ENCODE measurements at places on chromosomes 4 and X. TPM values are rescaled to one million over a fixed set of nuclear protein-coding genes. Genes with fewer than 3 reads are reported as not detected.
A peak's percentile ranks its signal among the peaks of the same experiment; 100 is the strongest.

Gene VCX3B
- total RNA-seq = not detected

Gene DACH2
- not detected for total RNA-seq

Gene GUF1
- total RNA-seq = 12.0 TPM

Gene ARSH
- total RNA-seq = 0.23 TPM

Gene PTPN13
- 8.9 TPM for total RNA-seq

Gene CRMP1
- total RNA-seq = not detected

Gene CT45A2
- not detected for total RNA-seq

Gene TDO2
- total RNA-seq = 0.64 TPM

Gene SHROOM2
- not detected for total RNA-seq

Gene CTAG2
- total RNA-seq = not detected

- DNase-seq = no peak
These were observed 57.8 kb upstream of the NKX1-1 start for GRCh38 chr4:1463927-1464540.

DNA sequence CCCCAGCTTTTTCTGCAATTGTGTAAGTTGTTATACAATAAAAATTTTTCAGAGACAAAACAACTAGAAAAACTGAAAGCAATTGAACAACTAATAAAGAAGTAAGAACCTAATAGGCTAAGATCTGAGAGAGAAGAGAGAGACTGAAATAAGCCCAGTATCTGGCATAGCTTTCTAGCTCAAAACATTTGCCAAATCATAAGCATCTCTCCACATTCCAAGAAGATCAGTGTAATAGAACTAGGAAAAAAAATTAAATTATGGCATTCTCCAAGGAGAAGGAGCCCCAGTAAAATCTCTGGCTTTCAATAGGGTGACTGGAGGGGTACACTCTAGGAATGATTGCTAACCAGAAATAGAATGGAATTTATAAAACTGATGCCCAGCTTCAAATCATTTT, 19.0 kb upstream of the PPP3CA start:
- DNase-seq = no peak

DNA sequence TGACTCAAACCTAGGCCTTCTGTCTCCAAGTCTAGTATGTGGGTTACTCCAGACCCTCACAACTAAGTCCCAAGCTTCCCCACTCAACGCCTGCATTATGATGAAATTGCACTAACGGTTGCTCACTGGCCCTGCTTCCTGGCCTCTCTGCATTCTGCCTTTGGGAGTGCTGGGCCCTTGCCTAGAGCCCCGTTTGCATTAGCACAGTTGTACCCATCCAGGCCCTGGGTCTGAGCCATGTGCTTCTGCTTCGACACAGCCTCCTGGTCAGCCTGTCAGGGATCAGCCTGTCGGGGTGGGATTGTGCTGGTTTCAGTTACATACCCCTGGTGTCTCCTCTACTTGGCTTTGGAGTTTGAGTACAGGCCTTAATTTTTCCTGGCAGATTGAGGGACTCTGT, 58.4 kb downstream of the DCUN1D4 start:
- DNase-seq = no peak

DNA sequence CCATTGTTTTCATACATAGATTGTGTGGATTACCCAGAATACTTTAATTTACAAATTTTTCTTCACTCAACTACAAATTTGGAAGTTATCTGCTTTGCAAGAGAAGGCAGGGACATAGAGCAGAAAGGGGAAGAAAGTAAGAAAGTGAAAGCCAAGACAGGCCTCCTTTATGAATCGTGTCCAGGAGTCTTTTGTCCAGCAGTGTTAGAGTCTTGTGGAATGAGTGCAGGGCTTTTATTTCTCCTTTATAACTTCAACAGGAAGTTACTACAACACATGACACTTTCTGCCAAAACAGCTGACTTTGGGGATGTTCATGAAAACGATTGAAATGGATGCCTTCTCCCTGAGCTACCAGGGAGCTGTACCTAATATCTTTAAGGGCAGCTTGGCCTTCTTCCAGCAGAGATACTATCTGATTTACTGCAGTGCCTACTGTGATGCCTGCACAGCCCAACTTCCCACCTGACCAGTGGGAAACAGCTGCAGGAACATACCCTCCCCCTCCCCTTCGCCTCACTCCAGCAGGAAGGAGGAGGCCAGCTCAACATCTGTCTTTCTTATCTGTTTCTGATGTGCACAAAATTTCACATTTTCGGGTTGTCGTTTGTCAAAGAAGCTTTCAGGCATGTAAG, 557.7 kb upstream of the SLIT2 start:
- no peak for DNase-seq

GRCh38 chrX:24148121-24148520, 1.4 kb upstream of the ZFX start:
- no peak for DNase-seq

DNA sequence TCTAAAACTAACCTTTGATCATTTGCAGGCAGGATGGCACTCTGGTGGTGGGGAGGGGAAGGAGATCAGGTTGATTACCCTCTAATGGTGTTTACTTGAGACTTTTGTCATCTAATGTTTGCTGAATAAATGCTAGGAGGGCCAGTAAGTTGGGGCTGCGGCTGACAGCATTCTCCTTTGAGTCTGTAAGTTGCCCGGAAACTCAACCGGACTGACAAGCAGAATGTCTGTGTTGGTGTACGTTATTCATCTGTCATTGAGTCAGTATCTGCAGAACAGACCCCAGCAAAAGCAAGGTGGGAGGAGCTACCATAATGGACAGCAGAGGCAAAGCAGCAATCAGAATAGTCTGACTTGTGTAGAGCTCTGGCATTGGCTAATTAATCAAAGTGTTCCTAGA, 1210.6 kb upstream of the PABPC4L start:
- DNase-seq = no peak

DNA sequence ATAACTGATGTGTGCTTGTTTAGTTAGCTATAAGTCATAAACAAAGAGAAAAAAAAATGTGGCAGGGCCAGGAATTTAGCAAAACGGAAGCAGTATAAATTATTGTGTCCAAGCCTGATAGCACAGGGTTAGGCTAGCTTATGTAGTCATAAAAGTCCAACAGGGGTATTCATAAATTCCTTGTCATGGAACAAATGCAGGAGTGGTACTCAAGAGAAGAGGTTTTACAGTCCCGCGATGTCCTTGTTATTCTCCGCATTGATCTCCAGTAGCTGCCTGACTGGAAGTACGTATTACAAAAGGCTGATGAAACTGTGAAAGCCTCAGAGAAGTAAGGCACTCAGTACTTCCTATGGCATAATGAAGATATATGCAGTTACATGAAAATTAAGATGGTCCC, 336.9 kb upstream of the TRAM1L1 start:
- no peak for DNase-seq

- DNase-seq = peak; percentile 16
These were observed 31.1 kb upstream of the WDR17 start for GRCh38 chr4:176034499-176034898.

GRCh38 chrX:109873574-109873973, 129.3 kb upstream of the TMEM164 start:
- DNase-seq = no peak

DNA sequence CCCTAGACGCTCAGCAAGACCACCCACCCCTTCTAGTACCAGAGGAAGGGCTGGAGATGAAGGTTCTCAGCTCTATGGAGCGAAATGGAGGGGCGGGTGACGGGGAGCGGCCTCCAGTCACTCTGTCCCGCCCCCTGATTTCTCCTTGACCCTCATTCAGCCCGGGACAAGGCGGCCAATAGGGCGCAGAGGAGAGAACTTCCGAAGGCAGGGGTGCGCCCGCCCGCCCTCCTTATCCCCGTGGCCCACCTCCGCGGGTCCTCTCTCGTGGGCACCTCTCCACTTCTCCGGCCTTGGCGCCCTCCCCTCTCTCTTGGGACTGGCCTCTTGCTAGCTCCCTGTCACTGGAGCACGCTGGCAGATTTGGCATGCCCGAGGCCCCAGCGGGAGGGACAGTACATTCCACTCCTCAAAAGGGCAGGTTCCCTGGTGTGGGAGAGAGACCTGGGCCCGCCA, 1.1 kb upstream of the SEPTIN6 start:
- DNase-seq = no peak

GRCh38 chr4:87882861-87883260, 50.1 kb downstream of the MEPE start:
- DNase-seq = no peak

DNA sequence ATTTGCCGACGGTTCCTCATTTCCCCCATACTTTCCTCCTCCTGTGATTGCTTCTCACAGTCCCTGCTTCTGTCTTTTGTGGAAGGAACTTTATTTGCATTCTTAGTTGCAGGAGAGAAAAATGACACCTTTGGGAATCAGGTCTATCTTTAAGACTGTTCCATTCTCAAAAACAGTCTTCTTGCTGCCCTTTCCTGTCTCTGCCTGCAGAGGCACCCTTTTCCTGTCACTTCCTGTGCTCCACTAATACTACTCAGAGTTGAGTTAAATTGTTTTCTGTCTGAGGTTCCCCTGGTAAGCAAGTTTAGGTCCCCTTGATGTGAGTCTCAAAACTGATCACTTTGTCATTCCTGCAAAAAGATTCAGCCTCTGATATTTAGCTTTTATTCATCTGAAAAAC, 208.8 kb upstream of the CLNK start:
- peak; percentile 35 for DNase-seq

GRCh38 chr4:84235126-84235944, 263.8 kb downstream of the NKX6-1 start:
- DNase-seq = no peak

- DNase-seq = no peak
These were observed 31.4 kb downstream of the TBC1D9 start for GRCh38 chr4:140724760-140725159.

- DNase-seq = peak; percentile 80
These were observed 8.0 kb downstream of the NUDT6 start for GRCh38 chr4:122914292-122914904.

DNA sequence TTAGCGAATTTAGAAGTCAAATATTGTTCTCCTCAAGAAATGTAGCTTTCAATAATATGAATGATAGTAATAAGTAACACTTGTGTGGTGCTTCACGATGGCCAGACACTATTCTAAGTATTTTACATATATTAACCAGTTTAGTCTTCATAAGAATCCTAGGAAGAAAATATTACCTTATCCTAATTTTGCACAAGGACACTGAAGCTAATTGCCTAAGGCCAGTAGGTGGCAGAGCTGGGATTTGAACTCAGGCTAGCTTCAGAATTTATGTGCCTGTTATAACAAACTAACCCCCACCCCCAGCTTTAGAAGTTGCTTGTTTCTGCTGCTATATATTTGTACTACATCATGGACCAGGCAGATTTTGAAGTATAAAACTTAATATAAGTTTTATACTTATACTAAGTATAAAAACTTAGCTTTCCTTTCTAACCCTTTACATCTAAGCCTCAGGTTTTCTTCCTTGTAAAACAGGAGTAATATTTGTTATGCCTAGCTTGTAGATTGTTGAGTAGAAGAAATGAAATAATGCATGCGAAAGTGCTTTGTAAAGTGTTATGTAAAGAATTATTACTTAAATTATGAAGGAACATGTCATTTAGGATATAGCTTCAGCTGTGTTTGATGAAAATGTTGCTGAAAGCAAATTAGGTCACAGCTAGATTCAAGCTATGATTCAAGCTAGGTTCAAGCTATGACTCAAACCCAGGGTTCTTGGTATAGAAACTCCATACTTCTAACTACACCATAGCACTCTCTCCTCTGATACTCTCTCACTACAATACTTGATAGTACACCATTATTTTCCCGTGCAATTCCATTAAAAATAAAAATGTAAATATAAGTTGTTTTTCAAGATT, 4.2 kb upstream of the CDS1 start:
- DNase-seq = peak; percentile 62

GRCh38 chrX:16333453-16333852, 166.2 kb downstream of the MAGEB17 start:
- DNase-seq = no peak

DNA sequence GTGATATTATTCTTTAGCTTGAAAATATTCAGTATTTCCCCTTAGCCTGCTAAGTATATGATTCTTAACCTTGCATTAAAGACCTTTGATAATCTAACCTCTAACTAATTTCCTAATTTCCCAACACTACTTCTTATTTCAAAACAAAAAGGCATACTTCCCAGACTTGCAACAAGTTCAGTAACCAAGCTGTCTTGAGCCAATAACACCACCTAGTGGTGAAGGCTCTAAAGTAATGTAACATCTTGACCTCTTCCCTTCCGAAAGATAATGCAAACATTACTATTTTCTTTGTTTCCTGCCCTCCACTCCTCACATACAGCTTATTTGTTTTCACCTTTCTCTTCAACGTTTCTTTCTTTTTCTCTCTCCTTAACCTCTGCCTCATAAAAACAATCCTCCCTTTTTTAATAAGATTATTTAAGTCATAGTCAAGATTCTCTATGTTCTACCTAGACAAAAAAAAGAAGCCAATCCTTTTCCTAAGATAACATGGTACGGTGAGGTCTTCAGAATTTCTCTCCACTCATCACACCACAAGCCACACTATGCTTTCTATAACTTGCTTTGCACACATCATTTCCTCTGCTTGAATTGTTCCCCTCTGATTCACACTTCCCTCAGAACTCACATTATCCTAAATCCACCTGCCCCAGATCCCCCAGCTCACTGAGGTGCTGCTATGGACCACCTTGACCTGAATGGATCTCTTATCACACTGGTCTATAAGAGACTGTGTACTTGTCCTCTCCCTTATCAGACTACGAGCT, 3.5 kb downstream of the FAT1 start:
- DNase-seq = peak; percentile 48

DNA sequence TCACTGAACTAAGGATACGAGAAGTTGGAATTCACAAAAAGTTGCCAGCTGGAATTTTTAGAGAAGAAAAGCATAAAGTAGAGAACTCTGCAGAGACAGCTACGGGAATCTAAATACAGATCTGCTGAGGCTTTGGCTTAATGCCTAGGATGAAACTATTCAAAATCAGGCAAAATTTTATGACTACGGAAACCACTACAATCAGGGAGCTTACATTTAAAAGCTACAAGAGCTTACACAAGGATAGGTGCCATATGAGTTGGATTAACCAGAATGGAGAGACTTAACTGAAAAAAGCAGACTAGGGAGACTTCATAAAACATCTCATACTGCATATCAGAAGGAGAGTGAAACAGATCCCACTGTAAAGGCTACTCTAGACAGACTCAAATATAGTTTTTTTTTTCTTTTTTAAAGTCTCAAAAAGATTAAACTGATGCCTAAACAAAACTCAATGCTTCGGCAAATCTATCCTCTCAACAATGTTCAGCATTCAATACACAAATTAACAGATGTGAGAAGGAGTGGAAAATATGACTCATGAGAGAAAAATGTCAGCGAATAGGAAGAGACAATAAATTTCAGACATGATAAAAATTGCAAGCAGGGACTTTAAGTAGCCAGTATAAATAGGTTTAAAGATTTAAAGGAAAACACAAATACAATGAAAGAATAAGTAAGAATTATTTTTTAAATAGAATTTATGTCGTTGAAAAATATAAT, 586.1 kb downstream of the FSTL5 start:
- DNase-seq = no peak

DNA sequence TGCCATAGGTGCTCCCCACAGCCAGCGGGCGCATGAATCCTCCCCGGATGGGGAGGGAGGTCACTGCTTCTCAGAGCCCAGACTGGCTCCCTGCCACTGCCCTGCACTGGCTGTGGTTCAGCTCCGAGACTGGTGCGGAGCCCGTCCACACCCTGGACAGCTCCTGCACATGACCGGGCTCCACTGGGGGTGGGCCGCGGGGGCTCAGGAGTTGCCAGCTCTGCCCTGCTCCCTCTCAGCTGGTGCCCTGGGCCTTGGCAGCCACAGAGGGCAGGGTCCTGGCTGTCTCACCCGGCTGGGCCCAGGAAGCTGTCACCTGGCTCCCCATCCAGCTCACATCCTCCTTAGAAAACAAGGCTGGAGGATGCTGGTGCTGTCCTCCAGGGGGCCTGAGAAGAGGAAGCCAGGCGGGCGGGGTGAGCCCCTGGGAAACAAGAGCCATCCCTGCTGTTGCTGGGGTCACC, 64.9 kb upstream of the ADRA2C start:
- DNase-seq = no peak

All from HT-29 (cell line).